ENCODE measurements at places on chromosomes 7 and 10.

GRCh38 chr7:29410996-29411395 lies 152.6 kb upstream of the PRR15 start:
- no peak for DNase-seq

- DNase-seq = no peak
Observed at GRCh38 chr7:7103343-7104313, 78.7 kb upstream of the C1GALT1 start.

DNA sequence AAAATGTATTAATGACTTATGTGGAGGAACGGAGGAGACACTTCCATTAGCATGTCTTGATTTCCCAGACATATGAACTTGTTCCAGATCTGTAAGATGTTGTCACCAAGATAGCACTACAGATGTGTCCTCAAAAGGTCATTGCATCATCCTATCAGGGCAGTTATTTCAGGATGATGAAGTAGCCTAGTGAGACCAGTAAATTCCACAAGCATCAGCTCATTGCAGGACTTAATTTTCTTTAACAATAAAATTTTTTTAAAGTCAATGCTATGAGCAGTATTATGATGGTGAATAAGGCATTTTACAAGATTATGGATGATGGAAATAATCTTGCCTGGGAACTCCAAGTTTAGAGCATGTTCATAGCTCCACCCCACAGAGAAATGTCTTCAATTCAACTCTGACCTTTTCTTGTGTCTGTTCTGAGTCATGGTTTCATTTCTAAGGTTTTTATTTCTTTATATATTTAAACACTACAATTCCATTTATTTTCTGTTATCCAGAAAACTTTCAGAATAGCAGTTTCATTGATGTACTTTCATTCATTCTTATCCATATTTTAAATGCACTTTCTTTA lies 1203.3 kb upstream of the CELF2 start:
- DNase-seq = no peak

DNA sequence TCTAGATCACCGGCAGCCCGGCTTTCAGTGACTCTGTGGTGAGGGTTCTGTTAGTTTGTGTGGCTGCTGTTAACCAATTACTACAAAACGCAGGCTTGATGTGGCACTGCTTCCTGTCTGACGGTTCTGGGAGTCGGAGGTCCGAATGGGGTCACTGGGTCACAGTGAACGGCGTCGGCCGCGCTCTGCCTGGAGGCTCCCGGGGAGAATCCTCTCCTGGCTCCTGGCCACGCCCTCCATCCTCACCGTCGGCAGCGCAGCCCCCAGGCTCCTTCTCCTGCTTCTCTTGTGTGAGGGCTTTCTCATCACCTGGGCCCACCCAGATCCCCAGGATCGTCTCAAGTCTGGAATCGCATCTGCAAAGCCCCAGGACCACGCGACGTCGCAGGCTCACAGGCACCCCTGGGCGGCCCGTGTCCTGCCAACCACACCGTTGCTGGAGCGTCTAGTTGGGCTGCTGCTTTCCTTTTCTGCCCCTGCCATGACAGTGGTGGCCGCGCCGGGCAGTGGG lies 31.8 kb upstream of the NKX6-2 start:
- DNase-seq = no peak

GRCh38 chr7:131486346-131486745 lies 70.1 kb downstream of the PODXL start:
- no peak for DNase-seq

DNA sequence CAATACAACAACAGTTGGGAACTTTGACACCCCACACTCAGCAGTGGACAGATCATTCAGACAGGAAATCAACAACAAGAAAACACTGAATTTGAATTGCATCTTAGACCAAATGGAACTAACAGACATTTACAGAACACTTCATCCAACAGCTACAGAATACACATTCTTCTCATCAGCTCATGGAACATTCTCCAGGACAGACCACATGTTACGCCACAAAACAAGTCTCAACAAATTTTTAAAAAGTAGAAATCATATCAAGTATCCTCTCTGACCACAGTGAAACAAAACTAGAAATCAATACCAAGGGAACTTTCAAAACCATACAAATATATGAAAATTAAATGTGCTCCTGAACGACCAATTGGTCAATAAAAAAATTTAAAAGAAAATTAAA lies 212.3 kb downstream of the DNAJC1 start:
- DNase-seq = no peak

DNA sequence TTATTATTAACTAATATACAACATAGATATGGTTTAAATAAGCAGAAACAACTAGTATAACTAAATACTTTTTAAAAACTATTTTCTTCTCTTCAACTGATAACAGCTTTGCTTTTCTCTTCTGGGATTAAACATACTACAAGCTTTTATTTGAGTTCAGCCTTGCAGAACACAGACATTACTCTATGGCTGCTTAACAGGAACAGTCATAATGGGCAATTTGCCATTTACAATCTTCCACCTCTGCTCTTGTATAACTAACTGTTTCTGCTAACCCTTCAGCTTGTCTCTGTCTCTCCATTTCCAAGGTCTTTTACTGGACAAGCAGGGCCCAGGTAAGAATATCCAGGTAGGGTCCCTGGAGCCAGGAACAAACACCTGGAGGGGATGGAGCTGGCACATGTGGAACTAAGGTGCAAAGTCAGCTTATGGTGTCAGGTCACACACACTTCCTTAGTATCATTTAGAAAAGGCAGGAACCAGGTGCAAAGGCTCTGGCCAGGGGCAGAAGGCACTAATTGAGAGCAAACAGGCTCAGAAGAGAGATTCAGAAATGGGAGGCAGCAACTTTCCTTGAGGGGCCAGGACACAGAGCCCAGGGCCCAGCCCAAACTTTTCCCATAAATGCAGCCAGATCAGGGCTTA lies 93.1 kb downstream of the STRA8 start:
- no peak for DNase-seq

- DNase-seq = no peak
Observed at GRCh38 chr10:103556383-103557007, 63.0 kb downstream of the NEURL1 start.

DNA sequence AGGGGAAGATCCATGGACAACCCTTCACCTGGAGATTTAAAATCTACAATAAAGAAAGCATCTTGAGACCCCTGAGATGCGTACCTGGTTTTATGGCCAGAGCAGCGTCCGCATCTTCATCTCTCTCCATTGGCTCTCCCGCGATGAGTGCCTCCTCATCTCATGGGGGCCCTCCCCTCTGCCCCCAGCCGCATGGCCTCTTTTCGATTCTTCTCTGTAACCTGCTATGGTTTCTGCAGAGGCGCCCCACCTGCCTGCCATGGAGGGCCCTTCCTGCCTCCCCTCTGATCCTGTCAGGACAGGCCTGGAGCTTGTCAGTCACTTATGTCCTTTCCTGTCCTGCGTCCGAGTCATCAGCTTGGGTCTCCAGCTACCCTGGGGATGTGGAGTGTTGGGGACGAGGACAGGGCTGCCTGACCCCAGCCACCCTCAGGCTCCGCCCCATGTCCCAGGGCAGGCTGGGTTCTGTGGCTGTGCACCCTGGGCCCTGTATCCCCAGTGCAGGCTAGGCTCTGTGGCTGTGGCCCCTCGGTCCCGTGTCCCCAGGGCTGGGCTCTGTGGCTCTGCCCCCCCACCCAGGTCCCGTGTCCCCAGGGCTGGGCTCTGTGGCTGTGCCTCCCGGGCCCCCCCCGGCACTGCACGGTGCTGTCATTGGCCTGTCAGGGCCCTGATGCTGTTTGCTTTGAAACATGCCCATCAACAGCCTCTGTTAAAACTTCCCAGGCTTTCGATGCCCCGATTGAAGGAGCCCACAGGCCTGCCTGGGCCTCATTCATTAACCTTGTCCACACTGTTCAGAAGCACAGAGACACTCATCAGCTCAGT lies 99.8 kb downstream of the WDR37 start:
- no peak for DNase-seq

- DNase-seq = no peak
Observed at GRCh38 chr10:110965216-110965615, 45.8 kb downstream of the SHOC2 start.

DNA sequence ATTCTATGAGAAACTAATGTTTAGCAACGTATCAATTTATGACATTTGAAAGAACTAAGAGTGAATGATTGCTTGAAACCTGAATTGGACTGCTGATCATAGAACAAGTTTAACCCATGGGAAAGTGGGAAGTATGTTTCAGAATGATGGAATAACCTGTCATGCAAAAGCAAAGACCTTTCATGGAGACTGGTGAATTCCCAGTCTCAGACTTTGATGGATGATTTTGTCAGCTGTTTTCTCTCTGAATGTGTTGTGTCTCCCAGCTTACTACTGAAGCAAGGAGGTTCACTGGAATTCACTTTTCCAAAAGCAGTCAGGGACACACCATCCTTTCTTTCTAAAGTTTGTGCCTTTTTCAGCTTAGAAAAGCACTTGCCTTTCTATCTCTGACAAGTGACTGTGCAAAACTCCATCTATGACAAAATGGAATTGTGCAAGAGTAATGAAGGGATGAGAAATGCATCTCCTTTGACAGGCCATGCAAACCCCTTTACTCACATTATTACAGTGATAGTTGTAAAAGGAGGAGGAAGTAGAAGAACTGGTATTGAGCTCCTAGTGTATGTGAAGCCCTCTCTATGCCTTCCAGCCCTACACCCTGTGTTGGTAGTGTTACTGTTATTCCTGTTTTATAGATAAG lies 176.1 kb downstream of the PRKG1 start:
- DNase-seq = no peak

DNA sequence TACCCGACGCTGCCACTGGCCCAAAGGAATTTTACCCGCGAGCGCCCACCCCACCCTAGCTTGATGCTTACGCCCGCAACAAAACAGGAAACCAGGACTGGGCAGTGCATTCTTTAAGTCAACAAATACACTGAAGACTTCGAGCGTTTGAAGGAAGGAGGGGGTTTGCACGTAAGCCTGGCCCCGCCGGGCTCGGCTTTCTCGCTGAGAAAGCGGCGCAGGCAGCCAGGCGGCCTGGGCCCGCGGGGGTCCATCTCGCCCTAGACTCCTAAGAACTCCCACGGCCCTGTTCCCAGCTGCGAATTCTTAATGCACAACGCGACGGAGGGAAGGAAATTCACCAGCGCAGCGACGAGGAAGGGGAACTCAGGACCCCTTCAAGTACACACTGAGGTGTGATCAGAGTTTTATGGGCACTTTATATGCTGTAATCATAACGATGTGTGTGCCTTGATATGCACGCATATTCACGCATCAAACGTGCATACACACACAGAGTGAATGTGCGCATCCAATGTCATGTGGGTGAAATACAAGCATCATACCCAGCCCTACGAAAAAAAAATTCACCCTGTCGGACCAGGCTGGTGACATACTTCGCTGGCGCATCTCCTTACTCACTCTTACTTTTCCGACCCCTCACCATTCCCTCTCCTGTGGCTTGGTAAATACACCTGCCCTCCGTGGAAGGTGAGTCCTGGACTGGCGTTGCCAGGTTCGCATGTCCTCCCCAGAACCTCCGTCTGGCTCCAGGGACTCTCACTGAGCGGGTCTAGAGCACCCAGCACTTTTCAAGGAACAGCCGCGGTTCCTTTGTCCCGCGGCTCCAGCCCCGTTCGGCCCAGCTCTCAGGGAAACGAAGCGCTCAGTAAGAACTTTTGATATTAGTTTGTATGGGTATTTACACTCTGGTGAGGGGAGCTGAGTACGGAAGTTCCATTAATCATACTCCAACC lies 5.7 kb upstream of the HOXA13 start:
- no peak for DNase-seq

GRCh38 chr7:75772081-75773077 lies at the start of gene CCL26:
Gene CCL26, minus strand, starts transcription at chr7:75772211. Its CDS starts 35 bp downstream, at chr7:75772176.
- DNase-seq = no peak

- no peak for DNase-seq
Observed at GRCh38 chr7:1535701-1536454, 5.4 kb downstream of the MAFK start.

DNA sequence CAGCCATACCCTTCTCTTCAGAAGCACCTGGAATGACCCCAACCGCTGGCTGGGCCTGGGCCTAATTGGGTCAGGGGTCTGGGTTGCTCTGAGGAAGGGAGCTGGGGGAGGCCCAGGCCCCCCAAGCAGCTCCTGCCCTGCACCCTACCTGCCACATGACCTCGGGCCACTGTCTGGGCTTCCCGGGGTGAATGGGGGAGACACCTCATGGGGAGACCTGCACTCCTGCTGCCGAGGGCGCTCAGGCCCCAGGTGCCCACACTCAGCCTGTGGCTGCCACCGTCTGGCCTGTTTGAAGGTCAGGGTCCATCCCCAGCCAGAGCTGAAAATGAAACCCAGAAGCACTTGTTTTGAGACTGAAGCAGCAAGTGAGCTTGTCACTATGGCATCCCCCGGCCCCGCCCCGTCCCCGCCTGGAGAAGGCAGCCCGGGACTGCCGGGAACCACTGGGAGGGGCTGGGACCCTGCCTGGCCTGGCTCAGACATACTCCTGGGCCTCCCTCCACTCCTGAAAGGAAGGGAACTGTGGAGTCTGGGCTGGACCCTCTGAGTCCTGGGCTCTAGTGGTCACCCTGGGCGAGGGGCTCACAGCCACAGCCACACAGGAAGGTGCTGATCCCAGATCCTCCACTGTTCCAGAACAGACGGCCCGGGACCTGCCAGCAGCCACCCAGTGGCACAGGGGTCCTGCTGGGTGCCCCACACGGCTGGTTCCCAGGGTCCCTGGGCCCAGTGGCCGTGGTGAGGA lies 7.4 kb upstream of the MICALL2 start:
- no peak for DNase-seq

All from stimulated activated naive CD8-positive, alpha-beta T cell treated with anti-CD3 and anti-CD28 coated beads, Interleukin-15, Interleukin-2, amounts not matched to agents 100 U/mL and 50 U/mL, for 24 hours (primary cell).